ENCODE measurements at places on chromosomes 3 and 15. TPM values are rescaled to one million over a fixed set of nuclear protein-coding genes. Genes with fewer than 3 reads are reported as not detected.

Gene ZNF80
- not detected for total RNA-seq

Gene ILDR1
- total RNA-seq = not detected

Gene KY
- 0.16 TPM for total RNA-seq

Gene CISH
- total RNA-seq = 2.7 TPM

Gene GOLGA6D
- total RNA-seq = not detected
